HTR-8/SVneo (cell line): ENCODE measurements at places on chromosomes 11 and 22.

DNA sequence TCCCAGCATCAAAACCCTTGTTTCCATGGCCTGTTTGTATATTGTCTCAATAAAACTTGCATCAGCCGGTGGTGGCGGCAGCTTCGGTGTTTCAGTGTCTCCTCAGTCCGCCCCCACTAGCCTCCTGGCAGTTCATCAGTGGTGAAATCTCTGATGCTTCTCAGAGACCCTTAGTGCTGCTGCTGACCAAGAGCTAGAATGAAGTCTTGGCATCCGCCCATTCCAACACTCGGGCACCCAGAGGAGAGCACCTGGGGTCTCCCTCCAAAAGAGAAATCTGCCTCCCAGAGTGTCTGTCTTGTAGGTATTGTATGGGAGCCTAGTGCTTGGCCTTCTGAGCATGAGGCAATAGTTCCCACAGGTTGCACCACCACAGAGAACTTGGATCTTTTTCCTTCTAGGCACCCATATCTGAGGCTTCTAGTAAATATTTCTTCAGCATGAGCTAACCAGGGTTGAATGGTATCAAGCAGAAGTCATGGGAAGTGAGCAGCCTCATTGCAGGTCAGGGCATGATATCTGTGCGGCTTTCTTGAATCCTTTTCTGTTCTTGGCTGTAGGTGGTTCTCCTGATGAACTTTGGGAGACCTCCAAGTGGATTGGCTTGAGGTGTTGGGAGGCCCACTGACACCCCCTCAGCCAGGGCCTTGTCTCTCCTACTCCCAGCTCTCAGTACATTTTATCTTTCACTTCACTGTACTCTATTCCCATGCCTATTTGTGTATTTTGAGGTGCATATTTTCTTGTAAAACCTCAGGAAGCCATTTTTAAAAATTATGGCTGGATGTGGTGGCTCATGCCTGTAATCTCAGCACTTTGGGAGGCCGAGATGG lies 13.2 kb upstream of the AIFM3 start:
- DNase-seq = no peak

- no peak for DNase-seq
Measured at GRCh38 chr11:72614381-72614780, 59.8 kb downstream of the PDE2A start.

- no peak for DNase-seq
Measured at GRCh38 chr11:32939046-32939445, 46.4 kb downstream of the QSER1 start.

- no peak for DNase-seq
Measured at GRCh38 chr22:33564683-33565082, 355.6 kb downstream of the LARGE1 start.

DNA sequence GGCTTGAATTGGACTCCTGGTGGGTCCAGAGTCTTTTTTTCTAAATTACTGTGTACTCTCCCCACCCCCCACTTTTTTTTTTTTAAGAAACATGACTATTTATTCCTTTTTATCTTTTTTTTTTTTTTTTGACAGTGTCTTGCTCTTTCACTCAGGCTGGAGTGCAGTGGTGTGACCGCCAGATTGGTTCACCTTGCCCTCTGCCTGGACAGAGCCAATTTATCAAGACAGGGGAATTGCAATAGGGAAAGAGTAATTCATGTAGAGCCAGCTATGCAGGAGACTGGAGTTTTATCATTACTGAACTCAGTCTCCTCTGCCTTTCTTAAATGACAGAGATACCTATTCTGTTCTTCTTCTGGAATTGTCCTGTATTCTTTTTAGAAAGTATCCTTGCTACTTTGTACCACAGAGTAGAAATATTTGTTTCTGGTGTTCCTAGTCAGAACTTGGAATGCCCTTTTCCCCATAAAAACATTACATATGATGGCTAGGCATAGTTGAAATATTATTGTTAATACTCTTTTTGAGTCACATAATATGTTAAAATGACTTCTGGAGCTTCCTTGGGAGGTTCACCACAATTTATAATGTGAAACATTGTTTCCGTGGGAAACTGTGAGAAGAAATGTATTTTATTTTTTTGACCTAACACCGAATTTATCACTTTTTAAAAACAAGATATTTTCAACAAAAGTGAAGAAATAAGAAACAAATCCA lies 95.6 kb downstream of the UVRAG start:
- no peak for DNase-seq

GRCh38 chr11:83611600-83611999 lies 325.4 kb upstream of the CCDC90B start:
- no peak for DNase-seq

DNA sequence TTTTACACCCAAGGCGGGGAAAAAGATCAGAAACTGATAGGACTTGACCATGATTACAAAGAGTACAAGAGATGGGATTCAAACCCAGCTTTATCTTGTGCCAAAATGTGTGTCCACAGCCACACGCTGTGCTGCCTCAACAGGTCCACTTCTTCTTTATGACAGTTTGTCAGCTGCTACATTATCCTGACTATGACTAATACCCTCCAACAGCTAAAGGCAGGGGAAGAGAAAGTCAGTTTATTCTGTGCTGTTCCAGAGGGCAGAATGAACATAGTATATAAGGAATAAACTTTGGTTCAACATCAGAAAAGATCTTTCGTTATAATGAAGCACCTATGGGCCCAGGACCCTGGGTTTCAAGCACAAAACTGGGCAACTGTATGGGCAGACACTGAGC lies 668.2 kb upstream of the TENM4 start:
- no peak for DNase-seq

DNA sequence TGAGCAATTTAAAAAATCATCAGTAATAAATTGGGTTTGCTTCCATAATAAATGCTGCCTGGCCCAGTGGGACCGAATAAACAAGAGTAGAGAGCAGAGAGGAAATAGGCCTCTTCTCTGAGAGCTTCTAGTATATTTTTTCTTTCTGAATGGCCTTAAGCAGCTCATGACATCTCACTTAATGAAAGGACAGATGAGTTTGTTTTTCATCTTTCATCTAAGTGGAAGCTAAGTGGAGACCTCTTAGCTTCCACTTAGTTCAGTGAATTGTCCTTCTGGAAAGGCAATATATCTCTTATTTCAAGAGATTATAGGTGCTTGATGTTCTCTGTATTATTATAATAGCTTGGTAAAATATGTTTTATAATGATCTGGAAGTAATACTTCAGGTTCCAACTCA lies 245.9 kb upstream of the ANO3 start:
- no peak for DNase-seq
